ENCODE measurements at places on chromosomes 4 and X. TPM values are rescaled to one million over a fixed set of nuclear protein-coding genes. Genes with fewer than 3 reads are reported as not detected.

The SOWAHB gene
- 3.0 TPM for total RNA-seq

The DCAF8L2 gene
- total RNA-seq, result not detected

- H3K4me1 ChIP-seq, result no peaks in the 10 kb centered on the region
- H3K4me3 ChIP-seq, result no peak overlapping the region
- no peaks in the 10 kb centered on the region for H3K36me3 ChIP-seq
- no peak overlapping the region for H3K27ac ChIP-seq
- no peaks in the 10 kb centered on the region for H3K27me3 ChIP-seq
These were observed 21.2 kb upstream of the SMPX start for GRCh38 chrX:21779095-21779494.

DNA sequence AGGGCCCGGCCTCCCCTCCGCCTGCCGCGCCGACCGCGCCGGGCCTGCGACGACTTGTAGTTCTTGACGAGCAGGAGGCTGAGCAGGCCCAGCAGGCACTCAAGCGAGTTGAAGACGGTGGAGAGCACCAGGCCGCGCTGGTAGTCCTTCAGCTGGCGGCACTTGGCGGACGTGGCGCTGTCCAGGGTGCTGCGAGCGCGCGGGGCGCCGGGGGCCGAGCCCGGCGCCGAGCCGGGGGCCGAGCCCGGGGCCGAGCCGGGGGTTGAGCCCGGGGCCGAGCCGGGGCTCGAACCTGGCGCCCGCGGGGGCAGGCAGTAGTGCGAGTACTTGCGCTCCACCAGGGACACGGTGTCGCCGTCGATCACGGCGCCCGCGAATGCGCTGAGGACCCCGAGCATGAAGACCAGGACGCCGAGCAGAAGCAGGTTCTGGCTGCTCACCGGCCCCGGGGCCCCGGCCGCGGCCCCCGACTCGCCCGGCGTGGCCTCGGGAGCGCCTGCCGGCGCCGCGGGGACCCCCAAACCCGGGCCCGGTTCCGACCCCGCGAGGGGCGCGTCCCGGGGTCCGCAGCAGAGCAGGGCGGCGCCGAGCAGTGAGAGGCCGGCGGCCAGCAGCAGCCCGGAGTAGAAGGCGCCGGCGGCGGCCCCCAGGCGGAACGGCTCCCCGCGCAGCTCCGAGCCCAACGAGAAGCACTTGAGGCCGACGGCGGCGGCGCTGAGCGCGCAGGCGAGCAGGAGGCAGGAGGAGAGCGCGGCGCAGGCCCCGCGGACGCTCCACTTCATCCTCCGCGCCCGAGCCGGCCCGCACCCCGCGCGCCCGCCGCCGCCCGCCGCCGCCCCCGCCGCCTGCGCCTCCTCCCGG lies 584 bp downstream of the TMEM271 start:
- H3K4me3 ChIP-seq, result no peak overlapping the region
- no peaks in the 10 kb centered on the region for H3K27me3 ChIP-seq
- no peaks in the 10 kb centered on the region for H3K4me1 ChIP-seq
- no peaks in the 10 kb centered on the region for H3K36me3 ChIP-seq
- DNase-seq, result no peak
- H3K27ac ChIP-seq, result no peak overlapping the region

DNA sequence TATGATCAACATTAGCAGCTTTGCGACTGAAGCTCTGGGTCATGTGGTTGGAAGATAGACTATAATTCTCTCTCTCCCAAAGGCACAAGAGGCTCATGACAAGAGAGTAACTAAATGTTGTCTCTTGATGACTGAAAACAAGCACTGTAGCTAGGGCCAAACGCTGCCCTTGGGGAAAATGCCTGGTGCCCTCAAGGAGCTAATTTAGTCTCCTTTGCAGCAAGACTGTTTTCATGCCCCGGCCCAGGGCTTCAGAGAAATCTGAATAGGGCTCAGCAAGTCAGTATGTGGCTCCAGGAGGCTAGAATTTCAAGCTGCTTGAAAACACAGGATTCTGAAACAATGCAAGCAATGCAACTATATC lies 411.9 kb downstream of the GPAT3 start:
- no peaks in the 10 kb centered on the region for H3K36me3 ChIP-seq
- H3K27me3 ChIP-seq, result no peaks in the 10 kb centered on the region
- no peak overlapping the region for H3K4me3 ChIP-seq
- DNase-seq, result no peak
- no peaks in the 10 kb centered on the region for H3K4me1 ChIP-seq
